ENCODE measurements at places on chromosomes 2 and 18. TPM values are rescaled to one million over a fixed set of nuclear protein-coding genes. Genes with fewer than 3 reads are reported as not detected.

DNA sequence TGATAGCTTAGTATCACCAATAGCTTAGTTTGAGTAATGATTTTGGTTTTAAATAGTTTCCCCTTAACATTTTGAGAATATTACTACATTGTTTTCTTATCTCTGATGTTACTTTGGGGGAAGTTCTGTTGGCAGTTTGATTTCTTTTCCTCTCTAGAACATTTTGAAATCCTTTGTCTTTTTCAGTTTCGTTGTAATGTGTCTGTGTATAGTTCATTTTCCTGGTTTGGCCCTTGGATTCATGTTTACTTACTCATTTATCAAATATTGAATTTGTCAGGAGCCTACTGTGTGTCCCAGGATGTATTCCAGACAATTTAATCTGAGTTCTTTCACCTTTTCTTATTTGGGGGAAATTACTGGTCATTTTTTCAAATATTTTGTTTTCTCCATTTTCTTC is 16.7 kb downstream of the ANKRD12 start:
- DNase-seq: no peak

GRCh38 chr2:113112871-113113270 is 14.5 kb upstream of the IL1RN start:
- no peak for DNase-seq

- no peak for DNase-seq
Measured at GRCh38 chr2:220585241-220585640, 957.8 kb downstream of the SLC4A3 start.

DNA sequence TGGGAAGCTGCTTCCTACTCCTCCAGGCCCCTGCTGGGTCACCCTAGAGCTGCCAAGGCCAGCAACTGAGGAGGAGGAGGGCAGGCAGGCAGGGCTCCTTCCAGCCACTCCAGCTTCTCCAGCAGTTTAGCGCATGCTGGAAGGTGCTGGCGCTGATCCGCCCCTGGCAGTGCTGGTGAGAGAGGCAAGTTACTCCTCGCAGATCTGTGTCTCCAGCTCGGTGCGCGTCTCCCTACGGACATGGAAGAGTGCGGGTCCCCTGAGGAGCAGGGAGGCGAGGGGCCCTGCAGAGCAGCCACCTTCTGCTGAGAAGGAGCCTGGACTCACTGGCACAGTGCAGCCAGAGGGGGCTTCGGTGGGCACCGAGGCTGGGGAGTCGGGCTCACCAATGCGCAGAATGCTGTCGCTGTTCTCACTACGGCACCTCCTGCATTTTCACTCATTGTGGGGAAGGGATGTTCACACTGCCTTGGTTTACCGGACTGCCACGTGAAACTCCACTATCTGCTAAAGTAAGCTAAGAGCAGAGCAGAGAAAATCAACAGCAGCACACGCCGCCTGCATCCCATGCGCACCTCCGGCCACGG is 206.0 kb downstream of the HDAC4 start:
- DNase-seq: no peak

DNA sequence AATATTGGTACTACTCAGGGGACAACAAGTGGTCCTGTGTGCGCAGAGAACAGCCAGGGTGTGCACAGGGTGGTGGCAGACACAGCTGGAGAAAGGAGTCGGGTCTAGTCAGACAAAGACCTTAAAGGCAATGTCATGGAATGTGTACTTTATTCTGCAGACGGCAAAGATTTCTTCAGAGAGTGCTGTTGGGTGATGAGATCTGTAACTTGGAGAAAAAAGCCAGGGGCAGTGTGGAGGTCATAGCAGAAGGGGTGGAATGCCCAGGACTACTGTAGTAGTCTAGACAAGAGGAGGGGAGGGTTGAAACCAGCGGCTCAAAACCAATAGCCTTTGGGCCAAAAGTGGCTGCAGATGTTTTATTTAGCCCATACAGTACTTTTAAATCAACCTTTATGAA is 121.3 kb upstream of the ZFP36L2 start:
- no peak for DNase-seq

GRCh38 chr2:37302701-37303252 is 21.9 kb downstream of the PRKD3 start:
- DNase-seq: no peak

- no peak for DNase-seq
Measured at GRCh38 chr18:21943456-21943855, 202.9 kb downstream of the MIB1 start.

SLC23A3 gene
- total RNA-seq: 2.3 TPM

GRCh38 chr2:6103949-6104348 is 411.8 kb downstream of the SOX11 start:
- DNase-seq: no peak

GRCh38 chr2:17822445-17823117 is 6.3 kb downstream of the MSGN1 start:
- DNase-seq: no peak

DNA sequence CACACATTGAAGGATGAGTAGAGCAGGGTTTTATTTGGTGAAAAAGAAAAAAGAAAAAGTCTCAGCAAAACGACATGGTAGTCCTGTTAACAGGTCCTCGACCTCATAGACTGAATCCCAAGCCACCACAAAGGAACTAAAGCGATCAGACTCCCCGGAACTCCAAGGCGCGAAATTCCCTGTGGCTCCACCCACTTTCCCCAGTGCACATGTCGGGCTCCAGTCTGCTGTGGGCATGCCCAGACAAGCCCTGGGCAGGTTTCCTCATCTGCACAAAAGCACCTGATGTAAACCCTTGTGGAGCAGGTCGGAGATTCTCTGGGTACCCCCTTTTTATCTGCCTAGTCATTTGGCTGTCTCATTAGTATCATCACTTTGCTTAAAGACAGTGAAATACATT is 170.7 kb upstream of the FSIP2 start:
- no peak for DNase-seq

RFX8 gene
- 0.97 TPM for total RNA-seq

GRCh38 chr2:19545507-19545906 is 187.1 kb upstream of the OSR1 start:
- no peak for DNase-seq

DNA sequence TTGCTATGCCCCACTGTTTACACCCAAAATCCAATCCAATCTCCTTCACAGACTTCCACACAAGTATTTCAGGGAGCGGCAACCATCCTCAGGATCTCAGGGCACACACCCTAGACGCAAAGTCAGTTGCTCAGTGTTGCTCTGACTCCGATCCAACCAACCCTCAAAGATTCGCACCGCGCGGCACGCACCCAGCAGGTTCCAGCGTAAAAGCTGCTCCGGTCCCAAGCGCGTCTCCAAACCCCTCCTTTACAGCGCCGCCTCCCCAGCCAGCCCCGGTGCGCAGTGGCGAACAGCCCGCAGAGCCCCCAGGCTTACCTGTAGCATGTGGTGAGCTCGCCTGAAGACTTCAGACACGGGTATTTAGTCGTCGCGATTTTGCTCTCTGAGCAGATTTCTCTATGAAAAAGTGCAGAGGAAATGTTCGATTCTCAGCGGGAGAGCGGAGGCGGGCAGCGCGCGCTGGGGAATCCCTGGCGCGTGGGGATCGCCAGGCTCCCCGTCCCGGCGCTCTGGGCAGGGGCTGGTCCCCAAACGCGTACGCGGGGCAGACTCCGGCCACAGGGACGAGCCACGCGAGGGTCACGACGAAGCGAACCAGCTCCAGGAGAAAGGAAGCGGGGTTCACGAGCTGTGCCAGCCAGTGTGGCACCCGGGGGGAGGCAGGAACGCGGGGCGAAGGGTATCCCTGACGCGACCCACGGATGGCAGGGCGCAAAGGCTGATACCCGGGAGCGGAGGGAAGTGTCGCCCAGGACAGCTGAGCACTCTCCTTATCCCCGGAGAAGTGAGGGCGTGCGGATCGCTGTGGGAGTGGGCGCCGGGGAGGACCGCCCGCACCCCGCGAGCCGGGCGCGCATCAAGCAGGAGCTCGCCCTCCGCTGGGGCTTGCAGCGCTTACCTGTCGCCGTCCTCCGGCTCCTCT is 650 bp downstream of the CCBE1 start:
- no peak for DNase-seq

Measured in prostate gland (tissue), 2 donors.